ENCODE measurements at places on chromosomes 11 and 22.

DNA sequence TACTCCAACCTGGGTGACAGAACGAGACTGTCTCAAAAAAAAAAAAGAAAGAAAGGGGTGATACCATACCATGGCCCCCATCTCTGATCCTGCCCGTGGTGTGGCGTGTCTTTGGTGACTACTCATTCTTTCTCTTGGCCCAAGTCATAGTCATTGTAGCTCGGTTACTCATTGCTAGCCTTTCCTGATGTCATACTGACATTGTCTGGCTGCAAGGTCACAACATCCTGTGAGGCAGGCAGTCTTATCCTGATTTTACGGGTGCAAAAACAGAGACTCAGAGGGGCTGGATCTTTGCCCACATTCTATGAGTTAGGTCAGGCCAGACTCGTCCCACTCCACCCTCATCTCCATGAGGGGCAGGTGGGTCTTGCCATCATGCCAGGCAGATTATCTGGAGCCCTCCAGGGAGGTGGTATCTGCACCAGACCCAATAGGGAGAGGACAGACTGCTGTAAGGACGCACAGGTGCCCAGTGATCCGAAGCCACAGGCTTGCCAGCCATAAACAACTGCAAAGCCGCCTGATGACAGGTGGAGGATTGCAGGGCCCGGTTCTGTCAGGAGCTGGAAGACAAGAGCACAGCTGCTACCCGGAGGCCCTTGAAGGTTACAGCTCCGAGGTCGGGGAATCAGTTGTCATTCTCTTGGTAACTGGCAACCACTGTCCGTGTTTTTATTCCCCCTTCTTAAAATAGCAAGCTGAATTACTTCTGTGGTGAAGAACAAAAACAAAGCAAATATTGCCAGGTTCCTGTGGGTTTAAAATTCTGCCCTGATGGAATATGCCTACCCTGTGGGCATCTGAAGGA lies 13.8 kb downstream of the TOM1 start:
- DNase-seq: no peak

- DNase-seq: no peak
These were observed 26.1 kb upstream of the MICAL2 start for GRCh38 chr11:12084256-12084655.

DNA sequence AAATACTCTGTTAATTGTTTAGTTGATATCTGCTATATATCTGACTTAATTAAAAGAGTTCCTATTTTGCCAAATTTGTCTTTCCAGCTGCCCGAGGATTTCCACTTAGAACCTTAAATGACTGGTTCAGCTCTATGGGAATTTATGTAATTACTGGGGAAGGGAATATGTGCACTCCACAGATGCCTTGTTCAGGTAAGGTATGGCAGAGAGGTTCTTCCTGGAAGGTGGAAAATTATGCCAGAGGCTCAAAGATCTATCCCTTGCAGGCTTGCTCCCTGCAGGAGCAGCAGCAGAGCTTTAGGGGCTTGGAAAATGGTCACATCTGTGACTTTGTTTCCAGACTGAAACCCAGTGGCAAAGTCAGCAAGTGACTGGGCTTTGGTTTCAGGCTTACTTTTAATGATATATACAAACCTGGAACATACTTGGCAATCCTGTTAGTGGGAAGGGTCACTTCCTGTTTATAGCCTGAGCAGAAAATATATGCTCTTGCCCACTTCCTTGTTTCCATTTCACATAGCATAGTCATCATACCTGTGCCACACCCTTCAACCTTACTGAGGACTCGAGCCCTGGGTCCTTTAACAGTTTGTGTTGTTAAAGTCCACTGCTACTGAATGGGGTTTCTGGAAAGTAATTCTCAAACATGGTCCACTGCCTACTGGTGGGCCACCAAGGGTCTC lies 23.7 kb downstream of the WBP2NL start:
- DNase-seq: no peak

- no peak for DNase-seq
These were observed 9.4 kb downstream of the AASDHPPT start for GRCh38 chr11:106086850-106087249.

GRCh38 chr11:20647976-20648565 lies 21.3 kb upstream of the NELL1 start:
- DNase-seq: peak; percentile 47

DNA sequence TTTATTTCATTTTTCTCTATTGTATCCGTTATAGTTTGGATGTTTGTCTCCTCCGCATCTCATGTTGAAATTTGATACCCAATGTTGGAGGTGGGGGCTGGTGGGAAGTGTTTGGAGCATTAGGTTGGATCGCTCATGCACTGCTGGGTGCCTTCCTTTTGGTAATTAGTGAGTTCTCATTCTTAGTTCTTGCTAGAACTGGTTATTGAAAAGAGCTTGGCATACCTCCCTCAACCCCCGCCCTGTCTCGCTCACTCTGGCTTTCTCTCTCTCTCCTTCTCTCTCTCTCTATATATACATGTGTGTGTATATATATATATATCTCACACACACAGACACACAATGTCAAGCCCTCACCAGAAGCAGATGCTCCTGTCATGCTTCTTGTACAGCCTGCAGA lies 978.7 kb downstream of the DLG2 start:
- DNase-seq: no peak

- no peak for DNase-seq
These were observed 9.5 kb downstream of the PHOX2A start for GRCh38 chr11:72234514-72234830.

GRCh38 chr11:58625826-58626460 lies 3.5 kb downstream of the CNTF start:
- no peak for DNase-seq

- DNase-seq: no peak
These were observed 56.8 kb upstream of the B3GAT1 start for GRCh38 chr11:134468796-134469195.

DNA sequence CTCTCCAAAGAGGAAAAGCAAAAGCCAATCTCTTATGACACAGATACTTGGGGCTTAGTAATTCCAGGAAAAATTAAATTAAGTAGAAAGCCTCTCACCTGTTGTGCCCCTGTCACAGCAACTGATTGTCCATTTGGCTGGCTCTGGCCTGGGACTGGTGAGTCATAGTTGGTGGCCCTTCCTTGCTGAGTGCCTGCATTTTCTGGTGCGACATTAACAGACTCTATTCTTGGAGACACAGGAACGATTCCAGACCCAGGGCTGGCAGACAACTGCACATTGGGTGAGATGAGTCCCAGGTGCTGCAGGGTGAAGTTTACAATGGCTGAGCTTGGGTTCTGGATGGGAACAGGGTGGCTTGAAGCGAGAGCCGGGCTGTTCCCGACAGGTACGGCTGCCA lies 15.6 kb downstream of the E2F8 start:
- no peak for DNase-seq

GRCh38 chr11:74037309-74037708 lies 28.4 kb upstream of the UCP3 start:
- DNase-seq: no peak

- DNase-seq: no peak
These were observed 78.7 kb upstream of the SUSD2 start for GRCh38 chr22:24102366-24103200.

GRCh38 chr11:73308961-73309919 lies 1.2 kb downstream of the ARHGEF17 start:
- no peak for DNase-seq

GRCh38 chr22:46971099-46971763 lies 208.8 kb downstream of the TBC1D22A start:
- no peak for DNase-seq

DNA sequence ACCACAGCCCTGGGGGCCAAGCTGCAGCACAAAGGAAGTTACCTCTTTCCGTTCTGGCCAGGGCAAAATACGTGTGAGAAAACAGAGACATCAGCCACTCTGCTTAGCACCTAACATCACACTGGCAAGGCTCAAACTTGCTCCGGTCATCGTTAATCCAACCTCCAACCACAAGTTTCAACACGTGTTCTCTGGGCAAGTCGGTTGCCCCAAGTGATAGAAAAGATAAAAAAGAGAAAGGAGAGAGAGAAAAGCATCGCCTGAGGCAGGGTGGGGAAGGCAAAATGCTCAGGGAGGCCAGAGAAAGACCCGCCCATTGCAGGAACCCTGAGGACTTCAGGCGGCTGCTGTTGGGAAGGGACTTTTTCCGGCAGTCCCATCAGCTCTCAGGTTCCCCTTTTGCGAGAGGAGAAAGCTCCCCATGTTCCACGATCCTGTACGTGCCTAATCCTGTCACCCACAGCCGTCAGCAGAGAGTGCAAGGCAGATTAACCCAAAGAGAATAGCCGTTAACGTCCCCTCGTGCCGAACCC lies 18.5 kb upstream of the B4GALNT4 start:
- no peak for DNase-seq

DNA sequence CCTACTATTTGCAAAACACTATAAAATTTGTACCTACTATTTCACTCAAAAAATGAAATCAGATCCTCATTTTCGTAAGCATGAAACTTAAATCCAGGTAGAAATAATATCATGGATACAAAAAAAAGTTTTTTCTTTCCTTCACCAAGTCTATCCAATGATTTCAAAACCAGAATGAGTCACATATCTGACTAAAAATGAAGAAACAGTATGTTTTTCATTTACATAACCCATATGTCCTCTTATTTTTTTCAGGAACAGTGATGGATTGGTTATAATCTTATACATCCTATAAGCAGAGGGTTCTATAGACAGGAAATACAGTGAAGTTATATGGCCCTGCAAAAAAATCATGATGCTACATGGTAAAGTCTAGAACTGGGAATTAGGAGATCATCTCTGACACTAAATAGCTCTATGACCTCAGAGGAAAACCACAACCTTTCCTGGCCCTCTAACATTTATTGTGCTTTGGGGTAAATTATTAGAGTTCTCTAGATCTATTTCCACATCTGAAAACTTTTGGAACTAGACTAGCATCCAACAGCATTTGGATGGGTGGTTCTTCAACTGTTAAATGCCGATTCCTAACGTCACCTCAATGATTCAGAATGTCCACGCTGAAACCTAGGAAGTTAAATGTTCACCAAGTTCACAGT lies 10.9 kb downstream of the MTMR2 start:
- no peak for DNase-seq

- DNase-seq: no peak
These were observed 3.7 kb downstream of the FAM180B start for GRCh38 chr11:47589977-47590861.

DNA sequence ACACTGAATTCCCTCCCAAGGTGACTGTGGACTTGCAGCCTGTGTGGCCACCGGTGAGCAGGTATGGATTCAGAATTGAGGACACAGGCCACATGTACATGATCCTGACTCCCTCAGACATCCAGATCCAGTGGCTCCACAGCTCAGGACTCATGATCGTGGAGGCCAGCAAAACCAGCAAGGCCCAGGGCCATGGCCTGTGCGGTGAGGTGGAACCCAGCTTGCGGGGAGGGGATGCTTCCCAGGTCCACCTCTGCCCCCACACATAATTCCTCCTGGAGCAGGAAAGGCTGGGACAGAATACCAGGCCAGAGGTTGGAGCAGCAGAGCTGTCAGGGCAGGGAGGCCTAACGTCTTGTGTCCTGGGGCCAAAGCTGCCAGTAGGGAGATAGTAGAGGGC lies 82.1 kb downstream of the OTOG start:
- no peak for DNase-seq

DNA sequence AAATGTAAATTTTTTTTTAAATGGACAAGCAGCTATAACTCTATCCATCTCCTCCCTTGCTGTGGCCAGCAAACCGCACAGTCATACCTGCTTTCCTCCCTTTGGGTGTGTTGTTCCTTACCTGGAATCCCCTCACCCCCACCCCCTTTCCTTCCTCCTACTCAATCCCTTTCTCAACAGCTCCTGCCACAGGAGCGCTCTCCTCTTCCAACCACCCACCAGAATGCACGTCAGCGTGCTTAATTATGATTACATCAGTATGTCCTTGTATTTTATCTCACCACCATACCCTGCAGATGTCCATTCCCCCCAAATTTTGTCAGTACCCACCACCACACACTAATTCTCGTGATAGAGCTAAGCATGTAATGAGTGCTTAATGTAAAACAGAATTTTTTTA lies 60.9 kb upstream of the LMO2 start:
- no peak for DNase-seq

DNA sequence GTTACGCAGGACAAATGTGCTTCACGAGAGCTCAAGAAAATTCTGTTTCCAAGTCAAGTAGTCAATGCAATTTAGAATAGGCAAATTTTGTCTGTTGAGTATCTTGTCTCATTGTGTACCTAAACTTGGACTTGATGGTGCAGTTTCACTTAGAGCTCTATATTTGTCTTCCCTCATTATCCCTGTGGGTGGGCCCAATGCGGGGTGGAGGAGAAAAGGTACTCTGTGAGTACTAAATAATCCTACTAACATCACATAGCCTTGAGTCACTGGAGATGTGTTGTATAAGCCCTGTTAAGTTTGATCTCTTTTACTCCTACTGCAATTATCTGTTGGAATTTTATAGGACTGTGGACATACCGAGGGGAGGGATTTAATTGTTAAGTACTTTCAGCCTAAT lies 331.2 kb downstream of the METTL15 start:
- no peak for DNase-seq

GRCh38 chr22:18048441-18048898 lies 24.1 kb upstream of the MICAL3 start:
- no peak for DNase-seq

GRCh38 chr22:39176143-39176713 lies 23.7 kb upstream of the CBX7 start:
- no peak for DNase-seq

DNA sequence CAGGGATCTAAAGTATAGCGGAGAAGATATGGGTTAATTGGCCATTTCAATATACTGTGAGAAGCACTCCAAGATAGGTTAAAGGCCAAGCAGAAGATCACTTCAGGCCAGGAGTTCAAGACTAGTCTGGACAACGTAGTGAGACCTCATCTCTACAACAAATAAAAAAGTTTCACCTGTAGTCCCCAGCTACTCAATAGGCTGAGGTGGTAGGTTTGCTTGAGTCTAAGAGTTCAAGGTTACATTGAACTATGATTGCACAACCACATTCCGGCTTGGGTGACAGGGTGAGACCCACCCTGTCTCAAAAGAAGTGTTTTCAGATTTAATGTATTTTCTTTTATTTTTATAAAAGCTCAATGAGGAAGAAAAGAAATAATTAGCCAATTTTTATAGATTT lies 25.4 kb downstream of the PATL1 start:
- DNase-seq: no peak

GRCh38 chr11:64456509-64457320 lies 97.8 kb downstream of the RPS6KA4 start:
- DNase-seq: no peak

GRCh38 chr11:110235966-110236365 lies 60.4 kb downstream of the RDX start:
- DNase-seq: no peak

DNA sequence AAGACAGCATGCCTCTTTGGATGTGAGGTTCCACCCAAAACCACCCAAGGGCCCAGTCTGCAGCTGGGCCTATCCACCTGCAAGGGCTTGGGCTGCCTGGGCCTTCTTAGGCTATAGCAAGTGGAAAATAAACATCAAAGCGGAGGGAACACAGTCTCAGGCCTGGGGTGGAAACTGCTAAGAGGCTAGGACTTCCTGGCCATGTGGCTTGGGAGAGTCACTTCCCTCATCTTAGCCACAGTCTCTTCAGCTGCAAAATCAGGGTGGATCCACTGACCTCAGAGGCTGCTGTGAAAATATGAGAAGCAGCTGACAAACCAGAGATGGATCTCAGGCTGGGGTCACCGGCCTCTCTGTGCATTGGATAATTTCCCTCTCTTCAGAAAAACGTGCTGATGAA lies 30.6 kb upstream of the TFIP11 start:
- DNase-seq: no peak

Measured in stimulated activated CD4-positive, alpha-beta T cell treated with anti-CD3 and anti-CD28 coated beads, Interleukin-4, amount 100 ng/mL, for 24 hours (primary cell).